Tibial artery (tissue), 4 donors: ENCODE measurements at places on chromosomes 7 and 10.
A peak's percentile ranks its signal among the peaks of the same experiment; 100 is the strongest.

GRCh38 chr10:6743291-6743849 is 163.3 kb upstream of the PRKCQ start:
- H3K27me3 ChIP-seq = peaks cover 11% of the 10 kb centered on the region
- no peaks in the 10 kb centered on the region for H3K36me3 ChIP-seq
- H3K4me1 ChIP-seq = no peaks in the 10 kb centered on the region
- no peak overlapping the region for H3K4me3 ChIP-seq
- DNase-seq = no peak

GRCh38 chr10:57992321-57993077 is 275.2 kb downstream of the IPMK start:
- H3K27ac ChIP-seq = no peak overlapping the region
- no peak for DNase-seq
- no peaks in the 10 kb centered on the region for H3K27me3 ChIP-seq
- H3K36me3 ChIP-seq = no peaks in the 10 kb centered on the region
- no peaks in the 10 kb centered on the region for H3K4me1 ChIP-seq
- H3K4me3 ChIP-seq = no peak overlapping the region

GRCh38 chr7:91352091-91352490 is 87.9 kb downstream of the FZD1 start:
- peaks cover 24% of the 10 kb centered on the region for H3K4me1 ChIP-seq
- no peaks in the 10 kb centered on the region for H3K36me3 ChIP-seq

GRCh38 chr10:107747851-107748250 is 583.3 kb upstream of the SORCS1 start:
- H3K4me3 ChIP-seq = no peak overlapping the region
- no peaks in the 10 kb centered on the region for H3K27me3 ChIP-seq
- DNase-seq = no peak
- no peaks in the 10 kb centered on the region for H3K36me3 ChIP-seq
- no peaks in the 10 kb centered on the region for H3K4me1 ChIP-seq

DNA sequence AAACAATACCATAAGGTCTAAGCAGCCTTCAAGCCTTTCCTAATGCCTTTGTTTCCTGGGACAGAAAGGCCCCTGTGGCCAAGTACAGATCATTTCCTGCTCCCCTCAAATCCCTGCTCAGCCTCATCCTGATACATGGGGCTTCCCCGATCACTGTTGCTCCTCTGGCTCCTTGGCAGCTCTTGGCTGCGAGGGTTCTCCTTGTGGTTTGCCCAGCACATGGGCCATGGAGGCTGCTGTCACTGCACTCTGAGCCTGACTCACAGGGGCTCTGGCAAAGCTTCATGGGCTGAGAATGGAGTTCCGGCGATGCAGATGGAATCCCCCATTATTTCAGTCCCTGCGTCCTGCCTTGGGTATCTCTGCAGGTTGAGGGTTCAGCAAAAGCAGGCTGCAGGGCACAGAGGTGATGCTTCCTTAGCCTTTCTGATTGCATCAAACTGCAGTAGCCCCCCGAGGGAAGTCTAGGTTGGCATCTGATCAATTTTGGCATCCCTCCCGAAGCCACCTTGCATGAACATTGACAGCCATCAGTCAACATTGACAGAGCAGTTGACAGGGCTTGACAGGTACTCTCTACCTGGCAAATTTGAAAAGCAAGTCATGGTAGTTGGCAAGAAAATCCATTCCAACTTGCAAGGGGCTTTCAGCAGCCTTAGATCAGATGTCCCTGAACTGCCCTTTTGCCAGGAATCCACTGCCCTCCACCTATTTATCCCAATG is 168.6 kb downstream of the GFRA1 start:
- H3K4me1 ChIP-seq = no peaks in the 10 kb centered on the region
- no peak overlapping the region for H3K4me3 ChIP-seq
- DNase-seq = no peak
- no peaks in the 10 kb centered on the region for H3K36me3 ChIP-seq
- H3K27me3 ChIP-seq = no peaks in the 10 kb centered on the region
- no peak overlapping the region for H3K27ac ChIP-seq

DNA sequence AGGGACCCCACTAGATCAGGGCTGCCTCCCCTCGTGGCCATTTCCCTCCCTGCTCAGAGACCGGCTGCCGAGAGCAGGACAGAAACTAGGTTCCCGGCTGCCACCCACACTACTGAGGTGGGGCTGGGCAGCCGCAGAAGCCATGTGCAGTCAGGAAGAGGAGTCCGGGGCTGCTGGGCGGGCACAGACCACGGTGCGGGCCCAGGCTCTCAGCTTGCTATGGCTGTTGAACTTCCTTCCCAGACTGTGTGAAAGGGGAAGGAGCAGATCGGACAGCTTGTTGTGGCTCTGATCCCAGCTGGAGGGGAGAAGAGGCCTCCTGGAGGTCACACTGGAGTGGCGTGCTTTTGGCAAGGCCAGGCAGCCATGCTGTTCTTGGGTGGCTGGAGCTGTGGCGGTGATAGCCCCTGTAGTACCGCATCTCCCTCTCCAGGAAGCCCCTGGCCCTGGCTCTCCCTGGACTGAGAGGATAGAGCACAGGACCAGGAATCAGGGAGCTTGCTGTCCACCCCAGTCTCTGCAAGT is 56.8 kb downstream of the HK1 start:
- peak overlapping the region; percentile 18 for H3K4me3 ChIP-seq
- H3K27me3 ChIP-seq = no peaks in the 10 kb centered on the region
- H3K4me1 ChIP-seq = peaks cover 99% of the 10 kb centered on the region

GRCh38 chr10:116715341-116715740 is 27.0 kb downstream of the HSPA12A start:
- no peaks in the 10 kb centered on the region for H3K36me3 ChIP-seq
- no peak for DNase-seq
- no peak overlapping the region for H3K27ac ChIP-seq
- H3K4me1 ChIP-seq = no peaks in the 10 kb centered on the region

DNA sequence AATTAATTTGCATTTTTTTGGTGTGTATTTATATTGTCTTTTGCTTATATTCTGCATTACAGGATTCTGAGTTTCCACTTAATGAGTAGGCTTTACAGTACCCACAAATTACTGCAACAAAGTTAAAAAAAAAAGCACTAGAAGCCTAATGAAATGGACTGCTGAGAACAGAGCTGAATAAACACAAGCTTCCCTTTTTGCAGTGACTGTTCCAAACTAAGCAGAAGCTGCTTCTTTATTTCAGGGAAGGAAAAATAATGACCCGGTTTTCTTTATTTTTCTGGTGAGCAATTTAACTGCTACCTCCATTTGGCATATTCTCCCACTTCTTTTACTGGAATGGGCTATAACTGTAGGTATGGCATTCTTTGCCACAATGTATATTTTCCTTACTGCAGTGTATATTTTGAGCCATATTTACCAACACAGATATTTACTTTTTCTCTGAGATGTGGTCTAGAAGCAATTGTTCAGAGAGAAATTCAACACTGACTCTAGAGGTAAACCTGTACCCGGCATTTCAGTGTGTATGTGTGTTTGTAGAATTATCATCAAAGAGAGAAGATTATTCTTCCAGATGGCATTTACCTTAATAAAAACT is 56.9 kb downstream of the HDAC9 start:
- no peaks in the 10 kb centered on the region for H3K36me3 ChIP-seq
- no peaks in the 10 kb centered on the region for H3K27me3 ChIP-seq
- H3K27ac ChIP-seq = peak overlapping the region; percentile 18
- DNase-seq = no peak
- no peak overlapping the region for H3K4me3 ChIP-seq
- H3K4me1 ChIP-seq = no peaks in the 10 kb centered on the region

- H3K27ac ChIP-seq = no peak overlapping the region
- no peaks in the 10 kb centered on the region for H3K4me1 ChIP-seq
- no peaks in the 10 kb centered on the region for H3K36me3 ChIP-seq
- no peak for DNase-seq
- no peaks in the 10 kb centered on the region for H3K27me3 ChIP-seq
- H3K4me3 ChIP-seq = no peak overlapping the region
Observed at GRCh38 chr7:87715545-87715944, 87.3 kb downstream of the RUNDC3B start.

DNA sequence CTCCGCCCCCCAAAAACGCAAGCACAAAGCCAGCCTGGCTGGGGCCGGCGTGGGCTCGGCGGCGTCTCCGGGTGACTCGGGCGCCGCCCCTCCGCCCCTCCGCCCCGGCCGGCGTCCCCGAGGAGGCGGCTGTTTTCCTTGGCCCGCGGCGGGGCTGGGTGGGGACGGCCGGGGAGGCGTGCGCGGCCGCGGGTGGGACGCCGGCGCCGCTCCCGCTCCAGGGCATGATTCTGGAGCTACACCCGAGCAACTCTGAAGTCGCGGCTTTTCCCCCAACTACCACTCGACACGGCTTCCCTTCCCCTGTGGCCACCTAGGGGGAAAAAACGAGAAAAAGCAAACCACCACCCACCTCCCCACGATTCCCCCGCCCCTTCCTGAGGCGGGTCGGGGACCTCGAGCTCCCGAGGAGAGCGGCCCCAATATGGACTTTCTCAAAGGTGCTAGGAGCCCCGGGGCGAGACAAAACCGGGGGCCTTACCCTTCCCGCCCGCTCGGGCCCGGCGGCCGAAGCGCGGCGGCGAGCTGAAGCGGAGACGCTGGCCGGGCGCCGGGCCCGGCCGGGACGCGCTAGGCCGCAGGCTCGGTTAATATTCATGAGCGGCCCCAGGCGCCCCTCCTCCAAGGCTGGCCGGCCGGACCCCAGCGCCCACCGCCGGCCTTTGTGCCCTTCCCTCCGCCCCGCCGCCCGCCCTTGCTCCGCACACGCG is 856 bp downstream of the ARHGAP21 start:
- H3K27me3 ChIP-seq = no peaks in the 10 kb centered on the region
- H3K27ac ChIP-seq = peak overlapping the region; percentile 90
- H3K36me3 ChIP-seq = no peaks in the 10 kb centered on the region

DNA sequence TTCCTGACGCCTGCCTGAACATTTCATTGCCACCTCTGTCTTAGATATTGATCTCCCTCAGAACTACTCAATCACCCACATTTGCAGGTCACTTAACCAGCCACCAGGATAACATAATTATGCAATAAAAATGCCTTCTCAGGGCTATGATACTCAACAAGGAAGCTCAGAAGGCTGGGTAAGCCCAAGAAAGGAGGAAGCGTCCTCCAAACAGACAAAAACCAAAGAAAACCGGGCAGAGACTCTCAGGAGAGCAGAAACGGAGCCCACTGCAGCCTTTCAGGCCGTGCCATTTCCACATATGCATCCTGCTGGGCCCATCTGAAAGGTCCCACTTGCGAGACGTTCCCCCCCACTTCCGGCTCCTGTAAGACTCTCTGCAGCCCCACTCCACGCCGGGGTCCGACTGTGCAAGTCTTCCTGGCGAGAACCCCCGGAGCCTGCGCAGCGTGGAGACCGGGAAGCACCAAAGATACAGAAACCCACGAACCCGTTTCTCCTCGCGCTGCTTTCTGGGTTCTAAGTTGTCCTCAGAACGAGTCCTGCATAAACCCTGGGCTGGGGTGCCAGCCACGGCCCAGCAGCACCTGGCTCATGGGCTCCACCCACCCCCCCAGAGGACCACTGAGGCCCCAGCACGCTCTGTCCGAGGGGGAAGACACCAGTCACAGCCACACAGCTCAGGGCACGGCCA is 83.7 kb downstream of the DIP2C start:
- no peak overlapping the region for H3K27ac ChIP-seq
- H3K4me1 ChIP-seq = peaks cover 15% of the 10 kb centered on the region
- DNase-seq = no peak
- H3K27me3 ChIP-seq = no peaks in the 10 kb centered on the region

DNA sequence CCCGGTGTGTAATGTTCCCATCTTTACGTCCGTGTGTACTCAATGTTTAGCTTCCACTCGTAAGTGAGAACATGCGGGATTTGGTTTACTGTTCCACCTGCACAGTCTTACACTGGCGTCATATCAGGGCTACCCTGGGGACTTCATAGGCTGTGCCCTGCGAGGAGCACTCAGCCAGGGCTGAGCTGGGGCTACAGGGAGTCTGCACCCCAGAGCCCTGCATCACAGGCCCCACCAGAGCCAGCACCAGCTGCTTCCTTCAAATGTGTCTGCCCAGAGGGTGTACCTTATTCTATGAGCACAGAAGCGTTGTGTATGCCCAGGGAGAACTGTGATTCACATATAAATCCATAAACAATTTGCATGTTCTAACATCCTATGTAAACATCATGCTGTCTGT is 277.1 kb downstream of the TCERG1L start:
- peak; percentile 27 for DNase-seq
- no peak overlapping the region for H3K4me3 ChIP-seq
- no peaks in the 10 kb centered on the region for H3K4me1 ChIP-seq
- no peaks in the 10 kb centered on the region for H3K36me3 ChIP-seq

- no peak overlapping the region for H3K4me3 ChIP-seq
- H3K27ac ChIP-seq = no peak overlapping the region
- no peak for DNase-seq
- no peaks in the 10 kb centered on the region for H3K27me3 ChIP-seq
- no peaks in the 10 kb centered on the region for H3K4me1 ChIP-seq
Observed at GRCh38 chr10:107740962-107741690, 576.6 kb upstream of the SORCS1 start.

GRCh38 chr10:68560943-68561864 is 1.1 kb downstream of the TET1 start:
- peak overlapping the region; percentile 69 for H3K4me3 ChIP-seq
- H3K27ac ChIP-seq = peak overlapping the region; percentile 5
- no peaks in the 10 kb centered on the region for H3K4me1 ChIP-seq
- no peak for DNase-seq

DNA sequence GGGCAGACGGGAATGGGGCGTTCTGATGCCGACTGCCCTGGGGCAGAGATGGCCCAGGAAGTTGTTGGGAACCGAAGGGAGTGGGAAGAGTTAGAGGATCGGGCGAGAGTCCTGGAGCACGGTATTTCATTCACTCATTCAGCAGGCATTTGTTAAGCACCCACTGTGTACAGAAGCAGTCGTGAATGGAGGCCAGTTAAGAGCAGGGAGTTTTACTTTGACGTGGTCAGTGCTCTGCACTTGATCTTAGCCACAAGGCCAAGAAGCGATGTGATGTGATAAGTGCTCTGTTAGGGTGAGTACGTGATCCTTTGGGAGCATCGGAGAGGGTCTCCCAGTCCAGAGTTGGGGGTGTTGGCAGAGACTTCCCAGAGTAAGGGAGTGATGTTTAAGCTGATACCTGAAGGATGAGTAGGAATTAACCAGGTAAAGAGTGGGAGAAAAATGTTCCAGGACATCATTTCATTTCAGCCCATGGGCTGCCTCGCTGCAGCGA is 890 bp downstream of the ZFYVE27 start:
- peak overlapping the region; percentile 92 for H3K27ac ChIP-seq
- H3K27me3 ChIP-seq = no peaks in the 10 kb centered on the region
- H3K4me1 ChIP-seq = no peaks in the 10 kb centered on the region
- peaks cover 16% of the 10 kb centered on the region for H3K36me3 ChIP-seq
- DNase-seq = no peak

GRCh38 chr7:120825152-120825551 is 32.8 kb downstream of the TSPAN12 start:
- H3K36me3 ChIP-seq = peaks cover under 1% of the 10 kb centered on the region
- DNase-seq = no peak
- H3K27ac ChIP-seq = no peak overlapping the region
- no peaks in the 10 kb centered on the region for H3K27me3 ChIP-seq
- no peak overlapping the region for H3K4me3 ChIP-seq

GRCh38 chr7:51090411-51090810 is 226.2 kb downstream of the COBL start:
- no peak for DNase-seq
- H3K36me3 ChIP-seq = no peaks in the 10 kb centered on the region
- no peaks in the 10 kb centered on the region for H3K27me3 ChIP-seq
- H3K4me3 ChIP-seq = no peak overlapping the region
- no peaks in the 10 kb centered on the region for H3K4me1 ChIP-seq

GRCh38 chr7:114531326-114531725 is 116.7 kb downstream of the FOXP2 start:
- H3K27me3 ChIP-seq = no peaks in the 10 kb centered on the region
- H3K36me3 ChIP-seq = no peaks in the 10 kb centered on the region
- no peak overlapping the region for H3K4me3 ChIP-seq
- no peak overlapping the region for H3K27ac ChIP-seq
- no peak for DNase-seq
- no peaks in the 10 kb centered on the region for H3K4me1 ChIP-seq
